ENCODE measurements at places on chromosomes 3 and 15. TPM values are rescaled to one million over a fixed set of nuclear protein-coding genes. Genes with fewer than 3 reads are reported as not detected.

NRG4 gene
- total RNA-seq = not detected

GOLGA6L7 gene
- not detected for total RNA-seq

DNA sequence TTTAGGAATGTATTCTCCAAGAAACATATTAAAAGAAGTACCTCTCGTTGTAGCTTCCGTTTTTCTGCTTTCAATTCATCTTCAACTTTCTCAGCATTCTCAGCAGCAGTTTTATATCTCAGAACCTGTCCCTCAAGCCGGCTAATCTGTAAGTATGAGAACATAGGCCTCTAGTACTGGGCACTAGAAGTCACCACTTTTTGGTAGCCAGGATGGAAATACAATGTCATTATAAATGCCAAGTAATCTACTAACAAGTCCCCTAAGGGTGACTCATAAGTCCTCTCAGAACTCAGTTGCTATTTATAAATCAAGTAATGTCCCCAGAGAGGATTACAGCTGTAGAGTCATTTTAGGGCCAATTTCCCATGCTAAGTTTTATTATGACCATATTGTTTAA is 61.1 kb downstream of the MLH1 start:
- H3K4me3 ChIP-seq = no peak overlapping the region
- no peak for DNase-seq
- peak overlapping the region; percentile 56 for H3K27ac ChIP-seq
- H3K27me3 ChIP-seq = no peaks in the 10 kb centered on the region
- H3K4me1 ChIP-seq = peaks cover 50% of the 10 kb centered on the region

- no peaks in the 10 kb centered on the region for H3K27me3 ChIP-seq
- H3K4me1 ChIP-seq = peaks cover 47% of the 10 kb centered on the region
- no peak overlapping the region for H3K4me3 ChIP-seq
- H3K27ac ChIP-seq = peak overlapping the region; percentile 91
- DNase-seq = no peak
Observed at GRCh38 chr3:123390865-123391600, 57.9 kb downstream of the ADCY5 start.

- H3K4me3 ChIP-seq = no peak overlapping the region
- no peak overlapping the region for H3K27ac ChIP-seq
- no peaks in the 10 kb centered on the region for H3K27me3 ChIP-seq
- no peak for DNase-seq
Observed at GRCh38 chr3:116811754-116812153, 102.2 kb downstream of the TUSC7 start.

DNA sequence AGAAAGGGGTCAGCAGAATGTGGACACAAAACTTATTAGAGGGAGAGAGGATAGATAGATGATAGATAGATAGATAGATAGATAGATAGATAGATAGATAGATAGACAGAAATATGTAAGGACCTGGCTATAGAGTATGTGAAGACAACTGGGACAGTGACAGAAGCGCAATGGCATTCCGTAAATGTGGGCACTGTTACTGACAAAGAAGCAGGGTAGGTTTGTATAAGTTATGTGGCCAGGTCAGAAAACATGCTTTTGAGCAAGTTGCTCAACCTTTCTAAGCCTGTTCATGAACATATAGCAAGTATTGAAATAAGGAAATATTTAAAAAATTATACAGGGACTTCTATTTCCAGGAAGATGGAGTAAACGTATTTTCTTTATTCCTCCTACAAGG is 17.3 kb upstream of the SNTN start:
- no peaks in the 10 kb centered on the region for H3K4me1 ChIP-seq
- H3K27ac ChIP-seq = no peak overlapping the region
- H3K36me3 ChIP-seq = no peaks in the 10 kb centered on the region
- H3K27me3 ChIP-seq = no peaks in the 10 kb centered on the region
- no peak for DNase-seq

DNA sequence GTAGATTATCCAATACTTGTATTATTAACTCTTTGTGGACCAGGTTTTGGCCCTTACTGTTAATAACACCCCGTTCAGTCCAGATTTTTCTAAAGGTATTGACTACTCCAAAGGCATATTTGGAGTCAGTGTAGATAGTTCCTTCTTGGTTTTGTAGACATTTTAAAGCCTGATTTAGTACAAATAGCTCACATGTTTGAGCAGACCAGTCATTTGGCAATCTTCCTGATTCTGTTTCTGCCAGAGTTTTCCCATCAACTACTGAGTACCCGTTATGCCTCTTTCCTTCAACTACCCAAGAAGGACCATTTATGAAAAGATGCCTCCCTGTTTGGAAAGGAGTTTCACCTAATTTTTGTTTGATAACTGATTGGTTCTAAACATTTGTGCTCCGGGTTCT is 82.0 kb downstream of the CHCHD4 start:
- no peaks in the 10 kb centered on the region for H3K36me3 ChIP-seq
- H3K27me3 ChIP-seq = no peaks in the 10 kb centered on the region
- no peak for DNase-seq
- peaks cover 12% of the 10 kb centered on the region for H3K4me1 ChIP-seq
- H3K4me3 ChIP-seq = no peak overlapping the region

- DNase-seq = no peak
- H3K4me1 ChIP-seq = peaks cover 5% of the 10 kb centered on the region
- H3K27me3 ChIP-seq = no peaks in the 10 kb centered on the region
- no peak overlapping the region for H3K27ac ChIP-seq
Observed at GRCh38 chr15:29571792-29572431, 250.4 kb downstream of the TJP1 start.

All from thoracic aorta (tissue), 2 donors.